Fibroblast of skin of left quadriceps (primary cell): ENCODE measurements at places on chromosomes 1 and 21.

- peak; percentile 55 for DNase-seq
Observed at GRCh38 chr1:189775343-189775742, 702.3 kb downstream of the BRINP3 start.

DNA sequence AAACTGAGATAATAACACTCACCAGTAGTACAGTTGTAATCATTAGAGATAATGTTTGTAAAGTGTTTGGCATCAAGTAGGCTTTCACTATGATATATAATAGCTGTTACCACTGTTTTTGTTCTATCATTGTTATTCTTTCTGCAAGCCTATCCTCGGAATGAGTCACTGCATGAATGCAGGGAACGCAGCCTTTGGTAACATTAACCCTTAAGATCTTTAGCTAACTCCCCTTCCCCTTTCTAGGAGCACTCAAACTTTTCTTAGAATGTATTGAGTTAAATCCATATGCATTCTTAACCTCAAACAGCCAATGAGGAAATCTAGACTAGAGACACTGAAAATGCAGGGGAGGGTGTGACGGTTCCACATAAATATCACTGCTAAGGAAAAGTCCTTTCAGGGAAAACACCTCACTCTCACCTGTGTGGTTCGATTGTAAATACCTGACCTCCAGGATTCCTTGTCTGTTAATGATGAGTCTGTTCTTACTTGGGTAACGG lies 467.3 kb downstream of the SETD4 start:
- DNase-seq = peak; percentile 44

DNA sequence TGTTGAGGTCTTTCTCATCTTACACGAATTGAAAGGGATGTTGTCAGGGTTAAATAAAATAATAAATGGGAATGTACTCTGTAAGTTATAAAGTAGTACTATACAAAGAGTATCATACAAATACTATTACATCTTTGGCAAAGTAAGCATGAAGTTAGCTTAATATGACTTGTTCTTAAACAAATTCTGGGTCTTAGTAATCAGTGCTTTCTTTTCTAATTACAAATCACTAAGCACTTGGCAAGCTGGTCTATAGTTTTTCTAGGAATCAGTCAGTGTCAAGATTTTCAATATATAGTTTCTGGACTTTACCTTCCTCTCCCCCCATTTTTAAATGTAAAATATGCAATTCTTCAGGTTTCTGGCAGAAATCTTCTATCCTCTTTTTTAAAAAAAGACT lies 6.9 kb downstream of the LYST start:
- DNase-seq = no peak

DNA sequence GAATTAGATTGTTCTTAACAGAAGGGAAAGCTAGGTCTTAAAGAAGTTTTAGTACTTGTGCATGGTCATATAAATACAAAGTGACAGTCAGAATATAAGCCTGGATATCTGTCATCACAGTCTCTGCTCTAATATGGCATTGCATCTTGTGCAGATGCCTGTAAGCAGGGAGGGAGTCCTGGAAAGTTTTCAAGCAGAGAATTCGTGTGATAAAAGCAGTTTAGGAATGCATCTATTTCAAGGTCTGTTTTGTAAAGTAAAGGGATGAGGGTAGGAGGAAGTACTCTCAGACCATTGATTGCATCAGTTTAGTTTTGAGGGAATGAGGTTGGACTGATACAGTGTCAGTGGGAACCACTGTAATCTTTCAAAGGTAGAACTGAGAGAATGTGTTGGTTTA lies 30.6 kb downstream of the IARS2 start:
- peak; percentile 46 for DNase-seq

GRCh38 chr1:27816921-27817630 lies 13.5 kb upstream of the PPP1R8 start:
- peak; percentile 36 for DNase-seq

- no peak for DNase-seq
Observed at GRCh38 chr1:208835097-208835463, 590.9 kb upstream of the PLXNA2 start.

DNA sequence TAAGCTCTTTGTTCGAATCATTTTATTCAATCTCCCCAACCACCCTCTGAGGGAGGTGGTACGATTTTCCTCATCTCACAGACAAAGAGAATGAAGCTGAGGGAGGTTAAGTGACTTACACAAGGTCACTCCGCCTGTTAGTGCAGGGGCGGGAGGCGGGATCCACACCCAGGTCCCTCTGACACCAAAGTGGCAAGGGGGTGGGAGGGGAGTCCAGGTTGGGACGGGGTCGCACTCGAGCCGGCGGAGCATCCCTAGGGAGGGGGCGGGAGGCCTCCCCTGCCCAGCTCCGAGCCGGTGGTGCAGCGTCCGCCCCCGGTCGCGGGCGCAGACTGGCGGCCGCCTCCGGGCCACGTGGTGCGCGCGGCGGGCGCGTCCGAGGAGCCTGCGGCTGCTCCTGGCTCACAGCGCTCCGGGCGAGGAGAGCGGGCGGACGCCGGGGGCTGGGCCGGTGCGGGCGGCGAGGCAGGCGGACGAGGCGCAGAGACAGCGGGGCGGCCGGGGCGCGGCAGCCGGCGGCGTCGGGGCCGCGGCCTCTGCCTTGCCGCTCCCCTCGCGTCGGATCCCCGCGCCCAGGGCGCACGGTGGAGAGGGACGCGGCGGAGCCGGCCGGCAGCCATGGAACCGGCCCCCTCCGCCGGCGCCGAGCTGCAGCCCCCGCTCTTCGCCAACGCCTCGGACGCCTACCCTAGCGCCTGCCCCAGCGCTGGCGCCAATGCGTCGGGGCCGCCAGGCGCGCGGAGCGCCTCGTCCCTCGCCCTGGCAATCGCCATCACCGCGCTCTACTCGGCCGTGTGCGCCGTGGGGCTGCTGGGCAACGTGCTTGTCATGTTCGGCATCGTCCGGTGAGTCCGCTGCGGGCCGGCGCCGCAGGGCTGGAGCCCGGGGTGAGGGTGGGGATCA lies at the start of gene OPRD1:
OPRD1 (plus strand) TSS at position 405 of the 903 bp plus-strand sequence; CDS start at position 619, 214 bp downstream.
- DNase-seq = no peak

- no peak for DNase-seq
Observed at GRCh38 chr1:31926252-31926651, 11.9 kb downstream of the PTP4A2 start.

- no peak for DNase-seq
Observed at GRCh38 chr1:156191292-156191964, 2.5 kb upstream of the SLC25A44 start.

GRCh38 chr1:8256321-8256720 lies 61.6 kb upstream of the SLC45A1 start:
- DNase-seq = no peak

GRCh38 chr1:199746666-199747384 lies 280.7 kb upstream of the NR5A2 start:
- DNase-seq = no peak

GRCh38 chr1:195584870-195585624 lies 1023.2 kb downstream of the KCNT2 start:
- no peak for DNase-seq
